Activated CD4-positive, alpha-beta memory T cell treated with anti-CD3 and anti-CD28 coated beads for 36 hours (primary cell): ENCODE measurements at places on chromosomes 11 and 22.

DNA sequence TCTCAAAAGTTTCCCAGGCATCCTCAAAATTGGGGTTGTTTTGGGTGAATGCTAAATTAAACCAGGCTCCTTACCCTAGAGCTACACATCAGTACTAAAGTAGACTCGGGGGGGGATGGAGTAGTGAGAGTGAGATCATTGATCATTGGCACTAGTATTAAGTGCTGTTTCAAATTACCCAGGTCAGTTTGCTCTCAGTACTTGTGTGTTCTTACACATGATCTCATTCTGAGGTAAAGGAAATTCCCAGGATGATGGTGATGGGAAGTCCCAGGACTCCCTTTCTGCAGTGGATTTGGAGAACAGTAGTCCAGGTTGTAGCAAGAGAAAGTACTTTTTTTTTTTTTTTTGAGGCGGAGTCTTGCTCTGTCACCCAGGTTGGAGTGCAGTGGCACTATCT is 12.5 kb downstream of the RBM4 start:
- no peak for DNase-seq

DNA sequence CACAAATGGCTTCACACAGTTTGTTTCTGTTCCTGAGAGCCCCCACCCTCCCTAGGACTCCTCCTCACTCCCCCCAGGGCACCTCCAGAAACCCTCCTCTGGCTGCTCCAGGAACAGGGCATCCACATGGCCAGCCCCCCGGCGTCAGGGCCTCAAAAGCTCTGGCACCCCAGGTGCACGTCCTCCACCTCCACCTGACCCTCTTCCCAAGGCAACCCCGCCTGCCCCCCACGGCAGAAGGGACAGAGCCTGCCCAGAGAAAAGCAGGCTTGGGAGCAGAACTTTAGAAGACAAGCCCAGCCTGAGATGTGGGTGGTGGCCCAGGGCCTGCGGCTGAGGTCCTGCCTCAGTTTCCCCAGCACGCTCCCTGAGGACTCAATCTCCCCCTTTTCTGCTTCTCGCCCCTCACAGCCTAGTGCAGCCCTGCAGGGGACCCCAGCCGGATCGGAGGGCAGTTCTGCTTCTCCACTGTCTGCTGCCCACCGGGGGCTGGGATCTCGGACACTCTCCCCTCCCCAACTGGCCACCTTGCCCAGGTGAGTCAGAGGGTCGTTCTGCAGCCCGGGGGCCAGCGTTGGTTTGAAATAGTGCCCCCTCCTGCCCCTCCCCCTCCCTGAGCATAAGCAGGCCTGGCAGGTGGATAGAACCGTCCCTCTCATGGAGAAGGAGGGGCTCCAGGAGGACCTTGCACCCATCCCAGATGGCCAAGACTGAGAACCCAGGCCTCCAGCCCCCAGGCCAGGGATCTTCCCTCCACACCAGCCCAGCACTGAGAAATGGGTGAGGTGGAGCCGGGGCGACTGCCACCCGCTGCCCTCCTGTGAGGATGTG is 2.4 kb upstream of the TRABD start:
- DNase-seq = no peak

GRCh38 chr22:19146215-19146968 is 1.9 kb upstream of the ESS2 start:
- DNase-seq = no peak

DNA sequence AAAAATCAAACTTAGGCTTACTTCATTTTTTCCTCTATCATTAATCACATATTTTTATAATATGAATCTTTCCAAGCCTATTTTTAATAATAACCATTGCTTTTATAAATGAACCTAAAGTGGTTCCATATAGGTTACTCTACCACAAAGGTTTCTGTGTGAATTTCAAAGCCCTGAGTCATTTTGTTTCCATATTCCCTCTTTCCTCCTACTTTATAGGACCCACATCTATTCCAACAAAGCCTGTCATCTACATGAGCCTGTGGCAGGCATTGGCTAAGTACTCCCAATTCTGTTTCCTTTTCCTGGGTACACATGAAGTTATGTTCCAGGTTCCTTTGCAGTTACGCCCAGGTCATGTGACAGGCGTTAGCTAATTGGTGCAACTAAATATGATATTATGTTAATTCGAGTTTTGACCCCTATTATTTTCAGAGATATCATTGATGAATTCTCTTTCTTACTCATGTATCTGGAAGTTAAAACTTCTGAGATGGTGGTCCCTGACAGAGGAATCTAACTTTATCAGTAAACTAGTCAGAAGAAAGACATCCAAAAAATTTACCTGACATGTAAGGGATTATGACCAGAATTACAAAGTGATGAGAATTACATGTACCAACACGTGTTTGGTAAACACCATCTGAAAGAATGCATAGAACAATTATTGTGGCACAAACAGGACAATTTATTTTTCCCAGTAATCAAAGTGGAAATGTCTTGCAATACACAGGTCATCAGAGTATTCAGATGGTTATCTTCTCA is 1264.0 kb upstream of the CNTN5 start:
- no peak for DNase-seq

DNA sequence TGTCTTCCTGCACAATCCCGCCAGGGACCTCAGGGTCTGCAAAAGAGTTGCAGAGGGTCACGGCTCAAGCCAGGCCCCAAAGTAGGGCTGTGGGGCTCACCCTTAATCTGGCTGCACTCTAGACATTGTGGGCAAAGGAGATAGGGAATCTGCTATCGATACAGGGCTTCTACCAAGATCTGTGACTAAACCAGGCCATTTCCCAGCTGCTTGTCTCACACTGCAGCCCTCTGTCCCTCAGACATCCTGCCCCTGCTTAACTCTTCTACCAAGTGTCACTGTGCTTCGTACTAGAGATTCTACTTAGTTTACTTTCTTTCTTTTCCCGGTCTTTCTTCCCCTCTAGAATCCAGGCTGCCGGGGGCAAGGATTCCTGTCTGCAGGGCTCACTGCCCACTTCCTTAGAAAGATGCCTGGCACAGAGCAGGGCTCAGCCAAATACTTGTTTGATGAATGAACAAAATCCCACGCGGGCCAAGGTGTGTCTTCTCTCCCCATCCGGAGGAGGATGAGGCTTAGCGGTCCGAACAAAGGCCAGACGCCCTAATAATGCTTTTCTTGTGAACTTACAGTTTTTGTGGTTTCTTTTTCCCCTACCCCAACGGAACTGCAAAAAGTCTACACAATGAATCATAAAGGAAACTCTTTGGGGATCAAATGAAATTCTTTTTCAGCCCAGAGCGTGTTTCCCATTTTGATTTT is 61.3 kb upstream of the ANO1 start:
- DNase-seq = no peak

DNA sequence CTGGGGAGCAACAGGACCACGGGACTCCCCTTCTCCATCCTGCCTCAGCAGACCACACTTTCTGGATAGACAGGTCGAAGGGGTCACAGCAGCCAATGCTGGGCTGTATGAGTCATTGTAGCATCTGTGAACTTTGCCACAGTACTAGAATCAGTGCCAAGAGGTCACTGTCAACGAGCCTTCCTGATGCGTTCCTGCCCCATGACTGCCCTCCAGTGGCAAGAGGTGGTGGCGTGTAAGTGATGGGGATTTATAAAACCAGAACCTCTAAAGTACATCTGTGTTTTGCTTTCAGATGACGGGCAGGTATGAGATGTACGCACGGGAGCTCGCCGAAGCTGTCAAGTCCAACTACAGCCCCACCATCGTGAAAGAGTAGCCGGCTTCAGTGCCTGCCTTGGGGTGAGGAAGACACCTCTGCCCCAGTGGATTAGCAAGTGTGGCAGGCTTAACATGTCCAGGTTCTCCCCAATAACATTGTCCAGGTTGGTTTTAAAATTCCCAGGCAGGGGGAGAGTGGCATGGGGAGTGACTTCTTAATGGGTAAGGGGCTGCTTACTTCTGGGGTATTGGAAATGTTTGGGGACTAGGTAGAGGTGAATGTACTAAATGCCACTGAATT is 29.4 kb downstream of the GUCD1 start:
- DNase-seq = peak; percentile 90

DNA sequence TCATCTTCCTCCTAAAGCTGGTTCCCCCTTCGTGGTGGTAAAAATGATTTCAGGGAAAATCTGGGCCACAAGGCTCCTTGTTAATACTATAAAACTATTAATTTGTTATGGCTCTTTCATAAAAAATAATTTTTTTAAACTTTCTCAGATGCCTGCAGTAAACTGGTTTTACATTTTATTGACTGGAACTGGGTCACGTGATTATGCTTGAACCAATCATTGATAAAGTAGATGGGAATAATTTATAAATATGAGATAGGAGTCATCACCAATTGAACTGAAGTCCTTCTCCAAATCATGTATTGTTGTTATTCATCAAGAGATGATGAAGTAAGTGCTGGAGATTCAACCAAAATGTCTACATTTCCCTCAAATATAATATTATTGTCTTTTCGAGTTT is 138.4 kb downstream of the SLC17A6 start:
- DNase-seq = no peak

GRCh38 chr11:10285148-10285802 is 8.7 kb downstream of the SBF2 start:
- DNase-seq = no peak

DNA sequence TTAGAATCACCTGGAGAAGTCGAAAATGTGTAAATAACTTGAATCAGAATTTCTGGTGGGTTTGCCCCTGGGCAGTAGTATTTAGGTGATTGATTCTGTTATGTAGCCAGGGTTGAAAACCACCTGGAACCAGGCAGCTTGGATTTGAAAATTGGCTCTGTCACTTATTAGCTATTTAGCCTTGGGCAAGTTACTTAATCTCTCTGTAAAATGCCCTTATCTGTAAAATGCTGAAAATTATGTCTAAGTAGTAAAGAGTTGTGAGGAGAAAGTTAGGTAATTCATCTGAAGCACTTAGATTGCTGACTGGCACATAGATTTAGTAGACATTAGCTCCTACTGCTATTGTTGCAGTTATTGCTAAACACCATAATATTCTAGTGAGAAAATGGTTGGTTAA is 49.3 kb downstream of the PPME1 start:
- DNase-seq = no peak
